Aorta (tissue), 5 donors: ENCODE measurements at places on chromosomes 7 and 10. TPM values are rescaled to one million over a fixed set of nuclear protein-coding genes. Genes with fewer than 3 reads are reported as not detected.

DNA sequence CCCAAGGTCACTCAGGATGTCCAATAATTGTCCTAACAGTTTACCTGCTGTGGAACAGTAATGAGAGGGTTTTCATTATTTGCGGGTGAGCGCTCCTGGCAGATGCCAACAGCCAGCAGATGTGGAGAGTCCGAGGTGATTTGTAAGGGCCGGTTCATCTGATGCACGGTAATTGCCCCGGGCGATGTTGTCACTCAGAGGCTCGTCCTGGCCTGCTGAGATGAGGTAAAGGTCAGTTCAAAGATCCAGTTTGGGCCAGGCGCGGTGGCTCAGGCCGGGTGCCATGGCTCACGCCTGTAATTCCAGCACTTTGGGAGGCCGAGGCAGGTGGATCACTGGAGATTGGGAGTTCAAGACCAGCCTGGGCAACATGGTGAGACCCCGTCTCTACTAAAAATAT, 16.9 kb downstream of the LHPP start:
- no peak for DNase-seq

OLAH gene
- 1.1 TPM for total RNA-seq

GDF2 gene
- total RNA-seq: not detected

- no peak for DNase-seq
Observed at GRCh38 chr10:119061352-119061751, 19.3 kb downstream of the EIF3A start.

ZNF680 gene
- 23.5 TPM for total RNA-seq

DNA sequence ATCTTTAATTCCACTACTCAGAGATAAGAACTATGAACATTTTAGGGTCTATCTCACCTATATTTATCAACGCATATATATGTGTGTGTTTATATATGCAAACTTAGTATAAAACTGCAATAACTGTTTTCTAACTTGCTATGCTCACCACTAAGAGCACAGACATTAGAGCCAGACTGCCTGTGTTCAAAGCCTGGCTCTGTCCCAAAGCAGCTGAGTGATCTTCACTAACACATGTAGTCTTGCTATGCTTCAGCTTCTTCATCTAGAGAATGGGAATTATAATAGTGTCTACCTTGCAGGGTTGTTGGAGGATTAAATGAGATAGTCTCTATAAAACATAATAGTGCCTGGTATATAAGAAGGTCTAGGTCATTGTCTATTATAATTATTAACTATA, 165.5 kb downstream of the MAGI2 start:
- no peak for DNase-seq

RADIL gene
- 11.0 TPM for total RNA-seq

- DNase-seq: no peak
Observed at GRCh38 chr7:142177869-142178268, 66.4 kb downstream of the MGAM2 start.

DNA sequence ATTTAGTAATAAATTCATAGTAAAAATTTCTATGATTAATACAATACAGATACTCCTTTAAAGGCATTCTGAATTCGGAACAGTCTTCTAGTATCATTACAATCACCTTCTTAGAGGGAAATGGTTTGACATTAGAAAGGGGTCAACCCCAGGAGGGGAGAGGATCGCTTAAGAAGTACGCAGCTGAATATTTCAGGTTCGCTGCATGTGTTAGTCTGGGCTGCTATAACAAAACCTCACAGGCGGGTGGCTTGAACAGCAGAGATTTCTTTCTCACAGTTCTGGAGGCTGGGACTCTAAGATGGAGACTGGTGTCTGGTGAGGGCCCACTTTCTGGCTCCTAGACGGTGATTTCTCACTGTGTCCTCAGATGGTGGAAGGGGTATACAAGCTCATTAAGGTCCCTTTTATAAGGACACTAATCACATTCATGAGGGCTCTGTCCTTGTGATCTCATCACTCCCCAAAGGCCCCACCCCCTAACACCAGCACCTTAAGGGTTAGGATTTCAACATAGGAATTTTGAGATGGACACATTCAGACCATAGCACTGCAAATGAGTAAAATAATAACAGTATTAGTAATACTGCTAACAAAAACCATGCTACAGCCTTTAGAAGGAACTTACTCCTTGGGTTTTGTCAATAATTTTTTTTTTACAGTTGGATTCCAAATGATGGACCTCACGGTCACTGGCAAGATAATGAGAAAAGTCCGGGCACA, 34.0 kb downstream of the GNA12 start:
- peak; percentile 2 for DNase-seq

DNA sequence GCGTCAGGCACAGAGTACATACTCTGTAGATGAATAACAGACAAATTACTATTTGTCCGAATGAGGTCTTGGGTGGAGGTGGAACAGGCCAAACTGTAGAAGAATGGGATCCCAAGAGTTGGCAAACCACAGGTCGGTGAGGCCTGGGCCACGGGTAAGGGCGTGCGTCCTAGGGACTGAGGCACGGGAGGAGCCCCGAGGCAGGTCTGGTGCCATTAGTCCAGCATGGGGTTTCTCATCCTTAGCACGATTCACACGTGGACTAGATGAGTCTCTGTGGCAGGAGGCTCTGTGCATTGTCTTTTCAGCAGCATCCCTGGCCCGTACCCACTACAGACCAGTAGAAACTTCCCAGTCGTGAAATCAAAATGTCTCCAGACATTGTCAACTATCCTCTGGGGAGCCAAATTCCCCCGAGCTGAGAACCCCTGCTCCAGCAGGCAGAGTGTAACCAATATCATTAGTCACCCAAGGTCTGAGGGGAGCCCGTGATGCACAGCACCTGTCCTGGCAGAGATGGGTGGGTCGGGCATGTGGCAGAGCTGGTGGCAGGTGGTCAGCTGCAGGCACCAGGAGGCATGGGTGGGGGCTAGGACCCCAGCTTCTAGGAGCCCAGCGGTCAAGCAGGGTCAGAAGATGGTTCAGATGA, 61.3 kb downstream of the COL13A1 start:
- no peak for DNase-seq

- DNase-seq: no peak
Observed at GRCh38 chr10:37758074-37758473, 99.3 kb downstream of the ZNF248 start.

DNA sequence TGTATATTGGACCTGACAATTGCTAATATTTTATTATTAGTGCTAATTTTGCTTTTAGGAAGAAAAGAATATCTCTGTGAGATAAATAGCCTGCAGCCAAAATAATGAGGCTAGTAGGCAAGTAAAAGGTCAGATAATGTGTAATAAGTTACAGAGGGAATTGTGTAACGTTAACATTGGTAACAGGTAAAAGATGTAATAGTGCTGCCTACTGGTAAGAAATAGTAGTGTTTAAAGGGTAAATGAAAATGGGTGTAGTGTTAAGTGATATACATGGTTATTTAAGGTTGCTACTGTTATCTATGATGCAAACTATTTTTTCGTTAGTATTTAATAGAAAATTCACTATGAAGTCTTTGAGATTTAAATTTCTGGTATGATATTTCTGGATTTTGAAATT, 9.2 kb upstream of the FOXP2 start:
- no peak for DNase-seq
